Naive thymus-derived CD4-positive, alpha-beta T cell (primary cell): ENCODE measurements at places on chromosomes 4 and X. TPM values are rescaled to one million over a fixed set of nuclear protein-coding genes. Genes with fewer than 3 reads are reported as not detected.

DNA sequence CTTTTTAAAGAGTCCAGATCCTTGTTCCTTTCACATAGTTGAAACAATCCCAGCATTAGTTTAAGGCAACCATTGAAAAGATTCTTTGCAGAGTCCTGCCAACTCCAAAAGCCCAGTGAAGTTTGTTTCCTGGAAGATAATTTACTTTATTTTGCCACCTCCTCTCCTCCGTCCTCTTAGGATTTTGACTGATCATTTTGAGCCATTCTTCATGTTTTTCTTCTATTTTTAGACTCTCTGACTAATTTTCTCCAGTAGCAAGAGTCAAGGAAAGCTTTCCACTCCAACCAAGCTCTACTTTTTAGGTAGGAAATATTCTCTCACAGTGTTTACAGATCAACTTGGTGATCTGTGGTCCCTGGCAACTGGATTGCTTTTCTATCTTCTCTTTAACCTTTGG is 10.3 kb downstream of the NCBP2L start:
- no peaks in the 10 kb centered on the region for H3K36me3 ChIP-seq
- H3K4me1 ChIP-seq, result no peaks in the 10 kb centered on the region
- no peak overlapping the region for H3K4me3 ChIP-seq

GRCh38 chr4:141999446-142000143 is 363.2 kb downstream of the IL15 start:
- DNase-seq, result no peak
- H3K4me3 ChIP-seq, result no peak overlapping the region
- no peaks in the 10 kb centered on the region for H3K4me1 ChIP-seq
- H3K27me3 ChIP-seq, result peaks cover 4% of the 10 kb centered on the region

GRCh38 chr4:134028421-134028820 is 173.2 kb downstream of the PABPC4L start:
- H3K4me1 ChIP-seq, result no peaks in the 10 kb centered on the region
- no peaks in the 10 kb centered on the region for H3K36me3 ChIP-seq
- no peak for DNase-seq
- H3K27me3 ChIP-seq, result no peaks in the 10 kb centered on the region
- H3K27ac ChIP-seq, result no peak overlapping the region
- no peak overlapping the region for H3K4me3 ChIP-seq

GRCh38 chrX:140439476-140439875 is 65.4 kb downstream of the SOX3 start:
- H3K4me3 ChIP-seq, result no peak overlapping the region
- no peak overlapping the region for H3K27ac ChIP-seq
- no peaks in the 10 kb centered on the region for H3K27me3 ChIP-seq
- no peak for DNase-seq
- H3K4me1 ChIP-seq, result no peaks in the 10 kb centered on the region

GRCh38 chrX:103774070-103774642 is 2.5 kb upstream of the PLP1 start:
- no peak for DNase-seq
- no peaks in the 10 kb centered on the region for H3K4me1 ChIP-seq
- H3K4me3 ChIP-seq, result no peak overlapping the region
- no peaks in the 10 kb centered on the region for H3K36me3 ChIP-seq
- H3K27me3 ChIP-seq, result no peaks in the 10 kb centered on the region

GRCh38 chr4:15692602-15693001 is 10.3 kb upstream of the BST1 start:
- no peaks in the 10 kb centered on the region for H3K36me3 ChIP-seq
- H3K27me3 ChIP-seq, result no peaks in the 10 kb centered on the region
- no peak overlapping the region for H3K27ac ChIP-seq
- no peaks in the 10 kb centered on the region for H3K4me1 ChIP-seq
- no peak overlapping the region for H3K4me3 ChIP-seq
- no peak for DNase-seq

GRCh38 chr4:83259586-83259985 is 25.0 kb downstream of the COQ2 start:
- no peaks in the 10 kb centered on the region for H3K27me3 ChIP-seq
- H3K4me3 ChIP-seq, result no peak overlapping the region
- no peaks in the 10 kb centered on the region for H3K36me3 ChIP-seq
- peaks cover 4% of the 10 kb centered on the region for H3K4me1 ChIP-seq

- DNase-seq, result no peak
- no peaks in the 10 kb centered on the region for H3K27me3 ChIP-seq
- H3K4me3 ChIP-seq, result no peak overlapping the region
These were observed 69.8 kb upstream of the RAI2 start for GRCh38 chrX:17930850-17931249.

GRCh38 chr4:168057412-168057811 is 34.9 kb upstream of the ANXA10 start:
- H3K4me3 ChIP-seq, result no peak overlapping the region
- no peak for DNase-seq
- no peaks in the 10 kb centered on the region for H3K27me3 ChIP-seq
- H3K27ac ChIP-seq, result no peak overlapping the region

- H3K36me3 ChIP-seq, result no peaks in the 10 kb centered on the region
- DNase-seq, result no peak
- H3K4me1 ChIP-seq, result no peaks in the 10 kb centered on the region
- no peak overlapping the region for H3K4me3 ChIP-seq
These were observed 50.9 kb upstream of the BCOR start for GRCh38 chrX:40148385-40149285.

DNA sequence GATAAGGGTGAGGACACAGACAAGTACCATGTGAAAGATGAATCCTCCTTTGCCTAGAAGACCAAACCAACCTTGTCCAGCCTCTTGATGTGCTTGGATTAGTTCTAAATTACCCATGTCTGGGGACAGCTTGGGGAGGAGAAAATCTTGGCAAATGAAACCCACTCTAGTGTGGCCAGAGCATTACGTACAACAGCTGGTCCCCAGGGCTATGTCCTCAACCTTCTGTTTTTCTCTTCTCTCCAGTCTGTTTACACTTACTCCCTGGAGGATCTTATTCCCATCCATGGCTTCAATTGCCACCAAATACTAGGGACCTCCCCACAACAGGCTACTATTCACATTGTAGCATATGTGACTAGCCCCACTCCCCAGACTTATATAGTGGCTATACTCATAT is 384.5 kb downstream of the OPHN1 start:
- H3K4me3 ChIP-seq, result no peak overlapping the region
- no peaks in the 10 kb centered on the region for H3K4me1 ChIP-seq
- no peak overlapping the region for H3K27ac ChIP-seq
- no peak for DNase-seq
- H3K36me3 ChIP-seq, result no peaks in the 10 kb centered on the region

GRCh38 chr4:184784628-184785257 is 41.0 kb downstream of the ACSL1 start:
- no peak overlapping the region for H3K27ac ChIP-seq
- no peak for DNase-seq
- H3K4me1 ChIP-seq, result no peaks in the 10 kb centered on the region
- H3K36me3 ChIP-seq, result no peaks in the 10 kb centered on the region

DNA sequence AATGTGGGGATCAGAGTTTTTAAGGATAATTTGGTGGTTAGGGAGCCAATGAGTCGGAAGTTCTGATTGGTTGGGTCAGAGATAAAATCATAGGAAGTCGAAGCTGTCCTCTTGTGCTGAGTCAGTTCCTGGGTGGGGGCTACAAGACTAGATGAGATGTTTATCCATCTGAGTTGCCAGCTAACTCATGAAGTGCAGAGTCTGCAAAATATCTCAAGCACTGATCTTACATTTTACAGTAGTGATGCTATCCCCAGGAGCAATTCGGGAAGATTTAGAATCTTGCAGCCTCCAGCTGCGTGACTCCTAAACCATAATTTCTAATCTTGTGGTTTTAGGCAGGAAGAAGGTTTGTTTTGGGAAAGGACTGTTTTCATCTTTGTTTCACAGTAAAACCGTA is 565.8 kb upstream of the SPANXN1 start:
- no peak for DNase-seq
- no peak overlapping the region for H3K27ac ChIP-seq
- no peak overlapping the region for H3K4me3 ChIP-seq
- no peaks in the 10 kb centered on the region for H3K36me3 ChIP-seq

- H3K27ac ChIP-seq, result peak overlapping the region; percentile 85
- H3K4me3 ChIP-seq, result peak overlapping the region; percentile 81
- no peaks in the 10 kb centered on the region for H3K36me3 ChIP-seq
- H3K4me1 ChIP-seq, result peaks cover 54% of the 10 kb centered on the region
- no peaks in the 10 kb centered on the region for H3K27me3 ChIP-seq
- DNase-seq, result no peak
These were observed 19.9 kb downstream of the SH3BP2 start for GRCh38 chr4:2812612-2813354.

GRCh38 chrX:3803305-3803704 is 89.9 kb upstream of the PRKX start:
- no peaks in the 10 kb centered on the region for H3K36me3 ChIP-seq
- no peaks in the 10 kb centered on the region for H3K27me3 ChIP-seq
- H3K4me3 ChIP-seq, result no peak overlapping the region
- no peak overlapping the region for H3K27ac ChIP-seq

GRCh38 chr4:127018381-127018780 is 614.4 kb upstream of the INTU start:
- no peak for DNase-seq
- H3K27ac ChIP-seq, result no peak overlapping the region
- no peak overlapping the region for H3K4me3 ChIP-seq

GRCh38 chr4:20176881-20177280 is 74.8 kb upstream of the SLIT2 start:
- H3K27ac ChIP-seq, result no peak overlapping the region
- no peaks in the 10 kb centered on the region for H3K36me3 ChIP-seq
- no peak overlapping the region for H3K4me3 ChIP-seq
- no peak for DNase-seq

- H3K27ac ChIP-seq, result no peak overlapping the region
- no peak overlapping the region for H3K4me3 ChIP-seq
- no peak for DNase-seq
- H3K27me3 ChIP-seq, result no peaks in the 10 kb centered on the region
- no peaks in the 10 kb centered on the region for H3K4me1 ChIP-seq
These were observed 242.3 kb downstream of the AFAP1 start for GRCh38 chr4:7697343-7697742.

DNA sequence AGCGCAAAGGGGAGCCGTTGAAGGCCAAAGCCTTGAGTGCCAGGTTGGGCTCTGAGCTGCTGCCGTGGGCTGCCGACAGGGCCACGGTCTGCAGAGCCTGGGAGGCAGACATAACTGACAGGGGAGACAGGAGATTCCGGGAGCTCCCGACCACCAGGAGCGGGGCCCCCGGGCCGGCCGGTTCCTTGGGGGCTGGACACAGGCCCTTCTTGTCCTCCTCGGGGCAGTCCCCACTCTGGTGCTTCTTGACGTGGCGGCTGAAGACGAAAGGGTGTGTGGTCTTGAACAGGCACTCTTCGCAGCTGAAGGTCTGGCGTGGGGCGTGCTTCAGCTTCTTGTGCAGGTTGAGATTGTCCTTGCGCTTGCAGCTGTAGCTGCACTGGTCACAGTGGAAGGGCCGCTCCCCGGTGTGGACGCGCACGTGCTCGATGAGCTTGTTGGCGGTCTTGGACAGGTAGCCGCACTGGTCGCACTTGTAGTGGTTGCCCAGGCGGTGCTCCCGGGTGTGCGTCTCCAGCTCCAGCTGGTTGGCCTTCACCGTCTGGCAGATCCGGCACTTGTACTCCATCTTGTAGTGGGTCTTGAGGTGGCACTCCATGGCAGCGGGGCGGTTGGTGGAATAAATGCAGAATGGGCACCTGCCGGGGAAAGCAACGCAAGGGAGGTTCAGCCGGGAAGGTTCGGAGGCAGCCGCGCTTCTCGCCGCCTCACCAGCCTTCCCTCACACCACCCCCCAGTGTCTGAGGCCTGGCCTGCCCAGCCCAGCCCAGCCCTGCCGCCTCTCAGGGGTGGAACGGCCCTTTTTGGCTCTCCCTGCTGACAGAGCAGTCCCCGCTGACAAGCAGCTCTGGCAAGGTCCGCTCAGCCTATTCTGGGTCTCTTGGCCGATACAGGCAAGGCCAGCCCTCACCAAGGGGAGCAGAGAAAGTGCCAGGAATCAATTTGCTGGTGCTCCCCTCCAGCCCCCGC is 81.3 kb downstream of the C4orf51 start:
- no peak overlapping the region for H3K4me3 ChIP-seq
- H3K27me3 ChIP-seq, result no peaks in the 10 kb centered on the region
- no peak for DNase-seq
- H3K4me1 ChIP-seq, result no peaks in the 10 kb centered on the region
- peaks cover 53% of the 10 kb centered on the region for H3K36me3 ChIP-seq

- H3K27ac ChIP-seq, result no peak overlapping the region
- H3K4me1 ChIP-seq, result no peaks in the 10 kb centered on the region
- DNase-seq, result no peak
- no peaks in the 10 kb centered on the region for H3K27me3 ChIP-seq
These were observed 40.3 kb upstream of the FHL1 start for GRCh38 chrX:136106920-136107528.

- no peaks in the 10 kb centered on the region for H3K27me3 ChIP-seq
- no peak overlapping the region for H3K4me3 ChIP-seq
- no peak for DNase-seq
- H3K4me1 ChIP-seq, result no peaks in the 10 kb centered on the region
- no peak overlapping the region for H3K27ac ChIP-seq
These were observed 72.2 kb downstream of the ANAPC4 start for GRCh38 chr4:25449270-25449669.

DNA sequence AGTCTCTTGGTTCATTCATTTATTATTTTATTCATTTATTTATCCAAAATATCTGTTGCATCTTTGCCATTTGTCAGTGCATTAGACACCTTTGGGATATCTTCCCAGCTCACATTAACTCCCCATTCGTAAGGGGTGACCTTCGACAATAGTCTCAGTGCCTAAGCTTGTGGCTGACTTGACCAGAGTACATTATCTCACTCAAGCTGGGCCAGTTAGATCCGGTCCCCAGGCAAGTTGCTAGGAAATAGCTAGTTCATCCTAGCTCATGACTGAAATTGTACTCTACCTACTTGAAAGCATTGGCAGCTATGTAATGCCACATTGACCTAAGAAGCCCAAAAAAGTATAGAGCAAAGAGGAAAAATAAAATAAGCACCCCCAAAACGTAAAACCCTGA is 165.3 kb downstream of the FBXO8 start:
- H3K27ac ChIP-seq, result no peak overlapping the region
- no peak overlapping the region for H3K4me3 ChIP-seq
- H3K4me1 ChIP-seq, result no peaks in the 10 kb centered on the region
- no peak for DNase-seq
- H3K36me3 ChIP-seq, result no peaks in the 10 kb centered on the region
- peaks cover 1% of the 10 kb centered on the region for H3K27me3 ChIP-seq

GRCh38 chrX:109782994-109783700 is 50.1 kb upstream of the ACSL4 start:
- no peaks in the 10 kb centered on the region for H3K27me3 ChIP-seq
- no peaks in the 10 kb centered on the region for H3K4me1 ChIP-seq
- no peak overlapping the region for H3K27ac ChIP-seq
- no peaks in the 10 kb centered on the region for H3K36me3 ChIP-seq
- H3K4me3 ChIP-seq, result no peak overlapping the region

Gene SEPTIN11
- 12.2 TPM for total RNA-seq

Gene IBSP
- total RNA-seq, result not detected

Gene IRAK1
- total RNA-seq, result 120 and 132 TPM in 2 replicates

Gene MAGEB1
- not detected in 2 replicates for total RNA-seq

Gene FGFBP2
- 1.2 TPM for total RNA-seq

Gene PAGE1
- not detected in 2 replicates for total RNA-seq

Gene UGT2B17
- not detected for total RNA-seq

Gene GIMD1
- not detected in 2 replicates for total RNA-seq
